ENCODE measurements at places on chromosomes 3 and 15.

GRCh38 chr15:31151301-31152233 is 50.0 kb upstream of the TRPM1 start:
- no peak overlapping the region for H3K27ac ChIP-seq
- no peaks in the 10 kb centered on the region for H3K27me3 ChIP-seq
- no peak for DNase-seq
- H3K4me3 ChIP-seq = no peak overlapping the region
- H3K4me1 ChIP-seq = no peaks in the 10 kb centered on the region

- no peak overlapping the region for H3K27ac ChIP-seq
- no peak for DNase-seq
- no peaks in the 10 kb centered on the region for H3K27me3 ChIP-seq
- no peaks in the 10 kb centered on the region for H3K36me3 ChIP-seq
- no peak overlapping the region for H3K4me3 ChIP-seq
Measured at GRCh38 chr3:108183181-108183580, 39.0 kb downstream of the IFT57 start.

DNA sequence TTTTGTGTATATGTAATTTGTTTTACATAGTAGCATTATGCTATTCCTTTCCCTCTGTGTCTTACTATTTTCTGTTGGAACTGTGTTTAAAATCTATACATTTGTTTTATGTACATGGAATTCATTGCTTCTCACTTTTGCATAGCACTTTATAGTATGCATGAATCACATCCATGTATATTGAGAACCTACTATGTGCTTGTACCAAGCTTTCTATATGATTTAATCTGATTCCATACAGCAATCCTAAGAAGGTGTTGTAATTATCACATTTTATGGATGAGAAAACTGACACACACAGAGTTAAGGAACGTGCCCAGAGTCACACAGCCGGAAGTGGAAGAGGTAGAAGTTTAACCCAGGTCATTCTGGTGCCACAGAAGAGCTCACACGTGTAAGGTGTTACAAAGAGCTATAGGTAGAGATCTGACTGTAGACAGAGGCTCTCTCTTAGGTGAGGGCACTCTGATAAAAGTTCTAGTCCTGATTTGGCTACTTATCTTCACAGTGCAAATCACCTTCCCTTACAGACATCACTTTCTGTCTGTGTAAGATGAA is 3.5 kb upstream of the SMAD3 start:
- H3K4me1 ChIP-seq = peaks cover 15% of the 10 kb centered on the region
- H3K27me3 ChIP-seq = no peaks in the 10 kb centered on the region
- peak; percentile 88 for DNase-seq
- H3K4me3 ChIP-seq = no peak overlapping the region
- H3K36me3 ChIP-seq = no peaks in the 10 kb centered on the region

DNA sequence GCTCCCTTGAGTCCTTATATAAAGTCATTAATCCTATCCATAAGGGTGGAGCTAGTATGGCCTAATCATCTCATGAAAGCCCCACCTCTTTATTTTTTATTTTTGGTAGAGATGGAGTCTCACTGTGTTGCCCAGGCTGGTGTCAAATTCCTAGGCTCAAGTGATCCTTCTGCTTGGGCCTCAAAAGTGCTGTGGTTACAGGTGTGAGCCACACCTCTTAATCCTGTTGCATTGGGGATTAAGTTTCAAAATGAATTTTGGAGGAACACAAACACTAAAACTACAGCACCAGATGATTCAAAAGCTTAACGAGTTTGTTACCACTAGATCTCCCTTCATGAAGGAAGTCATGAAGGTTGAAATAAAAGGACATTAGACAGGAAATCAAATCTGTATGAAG is 27.7 kb downstream of the RAB7A start:
- no peak for DNase-seq
- no peak overlapping the region for H3K27ac ChIP-seq
- no peaks in the 10 kb centered on the region for H3K4me1 ChIP-seq
- no peaks in the 10 kb centered on the region for H3K36me3 ChIP-seq

DNA sequence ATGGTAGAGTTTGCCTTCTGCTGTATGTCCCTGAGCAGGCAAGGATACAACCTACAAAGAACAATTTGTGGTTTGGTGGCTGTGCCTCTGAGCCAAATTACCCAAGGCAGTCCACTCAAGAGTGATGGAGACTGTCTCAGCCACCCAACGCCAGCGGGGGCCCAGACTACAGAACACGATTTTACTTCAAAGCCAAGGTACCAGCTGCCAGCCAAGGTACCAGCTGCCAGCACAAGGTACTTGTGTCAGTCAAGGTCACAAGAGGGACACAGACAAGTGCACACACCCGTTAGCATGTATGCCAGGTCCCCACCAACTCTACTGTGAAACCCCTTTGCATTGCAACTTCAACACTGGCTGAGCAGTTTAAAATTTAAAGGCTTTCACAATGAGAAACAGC is 23.5 kb downstream of the COLQ start:
- no peaks in the 10 kb centered on the region for H3K36me3 ChIP-seq
- H3K4me1 ChIP-seq = no peaks in the 10 kb centered on the region
- H3K4me3 ChIP-seq = no peak overlapping the region
- H3K27ac ChIP-seq = no peak overlapping the region

- no peaks in the 10 kb centered on the region for H3K27me3 ChIP-seq
- no peak overlapping the region for H3K27ac ChIP-seq
- H3K36me3 ChIP-seq = no peaks in the 10 kb centered on the region
- H3K4me1 ChIP-seq = no peaks in the 10 kb centered on the region
Measured at GRCh38 chr3:99730870-99731269, 86.8 kb upstream of the CMSS1 start.

DNA sequence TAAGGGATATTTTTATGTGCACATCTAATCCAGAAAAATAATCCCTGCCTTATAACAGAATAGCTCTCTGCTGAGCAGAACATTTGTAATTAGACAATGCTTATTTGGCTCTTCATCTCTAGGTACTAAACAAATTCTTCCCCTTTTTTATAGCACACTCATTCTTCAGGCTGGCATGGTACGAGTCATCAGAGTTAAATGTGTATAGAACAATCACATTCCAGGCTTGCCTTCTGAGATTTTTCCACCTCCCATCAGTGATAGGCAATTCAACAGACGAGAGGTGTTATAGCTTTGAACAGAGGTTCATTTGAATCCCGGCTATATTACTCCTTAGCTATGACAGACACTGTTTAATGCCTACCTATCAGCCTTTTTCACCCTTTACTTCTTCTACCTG is 21.4 kb upstream of the SPPL2A start:
- DNase-seq = no peak
- no peaks in the 10 kb centered on the region for H3K27me3 ChIP-seq
- no peaks in the 10 kb centered on the region for H3K36me3 ChIP-seq
- peak overlapping the region; percentile 41 for H3K27ac ChIP-seq
- no peak overlapping the region for H3K4me3 ChIP-seq

GRCh38 chr3:8472549-8472948 is 29.1 kb upstream of the LMCD1 start:
- H3K4me1 ChIP-seq = no peaks in the 10 kb centered on the region
- no peaks in the 10 kb centered on the region for H3K27me3 ChIP-seq
- H3K27ac ChIP-seq = no peak overlapping the region
- no peaks in the 10 kb centered on the region for H3K36me3 ChIP-seq
- no peak overlapping the region for H3K4me3 ChIP-seq

DNA sequence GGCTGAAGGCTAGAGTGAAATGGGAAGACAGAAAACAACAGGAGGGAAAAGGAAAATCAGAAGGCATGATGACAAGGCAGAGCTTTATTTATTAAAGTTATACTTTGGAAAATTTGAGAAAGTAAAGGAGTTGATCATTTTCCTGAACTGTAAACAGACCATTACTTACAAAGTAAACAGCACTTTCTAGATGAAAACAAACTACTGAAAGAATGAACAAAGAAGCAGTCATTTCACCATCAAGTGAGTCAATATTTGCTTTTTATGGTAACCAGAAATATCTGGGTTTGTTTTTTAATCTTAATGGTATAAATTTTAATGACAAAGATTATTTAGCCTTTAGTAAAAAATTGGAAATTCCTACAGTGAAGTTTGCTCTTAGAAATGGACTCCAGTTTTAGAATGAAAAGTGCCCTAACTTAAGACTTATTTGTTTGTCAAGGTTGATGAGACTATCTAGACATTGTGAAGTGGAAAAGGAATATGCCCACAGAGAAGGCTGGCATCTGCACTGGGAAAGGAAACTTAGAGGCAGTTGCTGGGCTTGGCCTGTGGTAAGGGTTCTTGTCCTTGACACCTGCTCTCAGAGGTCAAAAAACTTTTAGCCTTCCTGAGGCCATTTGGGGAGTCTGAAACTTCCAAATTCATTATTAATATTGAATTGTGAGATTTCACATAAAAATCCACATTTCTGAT is 47.2 kb downstream of the SPTSSB start:
- H3K27me3 ChIP-seq = no peaks in the 10 kb centered on the region
- DNase-seq = no peak
- H3K4me1 ChIP-seq = no peaks in the 10 kb centered on the region
- no peaks in the 10 kb centered on the region for H3K36me3 ChIP-seq
- no peak overlapping the region for H3K27ac ChIP-seq
- H3K4me3 ChIP-seq = no peak overlapping the region

DNA sequence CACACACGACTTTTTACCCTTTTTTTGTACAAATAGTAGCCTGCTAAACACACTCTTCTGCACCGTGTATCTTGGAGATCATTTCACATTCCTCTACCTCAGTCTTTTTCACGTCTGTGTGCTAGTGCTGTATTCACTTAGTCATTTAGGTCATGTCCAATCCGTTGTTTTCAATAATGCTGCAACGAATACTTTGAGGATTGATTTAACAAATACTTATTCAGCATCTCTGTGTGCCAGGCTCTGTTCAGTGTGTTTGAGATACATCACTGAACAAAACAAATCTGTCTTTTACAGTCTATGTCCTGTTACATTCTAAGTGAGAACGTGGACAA is 882 bp downstream of the JMJD7 start:
- no peak overlapping the region for H3K27ac ChIP-seq
- peak overlapping the region; percentile 69 for H3K4me3 ChIP-seq
- DNase-seq = no peak
- no peaks in the 10 kb centered on the region for H3K27me3 ChIP-seq
- no peaks in the 10 kb centered on the region for H3K36me3 ChIP-seq
- peaks cover 7% of the 10 kb centered on the region for H3K4me1 ChIP-seq

DNA sequence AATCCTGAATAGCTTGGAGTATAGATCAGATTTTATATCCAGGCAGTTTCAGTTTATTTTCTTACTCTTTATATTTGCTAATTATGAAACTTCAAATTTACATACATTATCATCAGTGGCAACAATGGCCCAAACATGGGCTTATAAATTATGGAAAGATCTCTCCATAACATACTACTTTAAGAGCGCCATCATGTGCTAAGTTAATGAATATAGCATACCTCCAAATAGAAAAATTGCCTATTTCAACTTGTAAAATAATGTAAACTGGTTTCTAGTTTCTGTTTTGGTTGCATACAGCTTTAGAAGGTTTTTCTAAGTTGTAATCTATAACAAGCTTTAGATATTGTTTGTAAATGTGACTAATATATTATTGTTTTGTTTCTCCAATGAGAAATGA is 531.3 kb upstream of the UBE2E2 start:
- no peaks in the 10 kb centered on the region for H3K27me3 ChIP-seq
- H3K4me1 ChIP-seq = no peaks in the 10 kb centered on the region
- H3K27ac ChIP-seq = no peak overlapping the region
- no peak for DNase-seq

DNA sequence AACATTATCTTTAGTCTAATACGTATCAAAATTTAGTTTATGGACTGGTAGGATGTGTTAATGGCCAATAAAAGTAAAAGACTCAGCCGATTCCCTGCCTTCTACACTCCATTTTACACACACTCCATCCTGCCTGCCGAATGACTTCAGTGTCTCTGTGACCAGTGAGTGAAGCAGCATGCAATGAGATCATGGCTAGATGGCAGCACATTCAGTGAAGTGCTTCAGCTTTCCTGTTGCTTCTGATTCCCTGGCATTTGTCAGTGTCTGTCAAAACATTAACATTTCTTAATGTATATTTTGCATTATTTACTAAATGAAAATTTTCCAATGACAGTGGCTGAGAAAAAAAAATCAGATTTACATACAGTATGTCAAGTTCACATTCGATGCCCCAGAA is 412.0 kb downstream of the FHIT start:
- H3K27ac ChIP-seq = no peak overlapping the region
- H3K36me3 ChIP-seq = no peaks in the 10 kb centered on the region
- no peak overlapping the region for H3K4me3 ChIP-seq
- H3K4me1 ChIP-seq = no peaks in the 10 kb centered on the region

- no peaks in the 10 kb centered on the region for H3K27me3 ChIP-seq
- no peaks in the 10 kb centered on the region for H3K36me3 ChIP-seq
- H3K27ac ChIP-seq = no peak overlapping the region
- no peak overlapping the region for H3K4me3 ChIP-seq
- H3K4me1 ChIP-seq = no peaks in the 10 kb centered on the region
Measured at GRCh38 chr15:85504749-85505676, 124.6 kb downstream of the AKAP13 start.

DNA sequence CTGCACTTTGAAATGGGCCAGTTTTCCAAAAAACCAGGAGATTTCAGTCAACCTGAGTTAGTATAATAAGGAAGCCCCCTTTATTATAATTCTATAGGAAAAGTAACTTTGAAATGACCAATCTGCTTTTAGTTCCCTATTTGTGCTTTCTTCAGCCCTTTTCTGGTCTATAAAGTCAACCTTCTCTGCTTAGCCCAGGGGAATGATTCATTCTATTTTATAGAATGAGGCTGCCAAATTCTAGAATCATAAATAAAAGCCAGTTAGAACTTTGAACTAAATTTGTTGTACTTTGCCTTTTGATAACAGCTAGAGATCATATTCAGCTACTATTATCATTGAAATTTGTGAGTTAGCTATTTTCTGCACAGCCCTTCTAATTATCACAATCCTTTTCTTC is 24.7 kb downstream of the CIP2A start:
- no peak overlapping the region for H3K4me3 ChIP-seq
- H3K27me3 ChIP-seq = no peaks in the 10 kb centered on the region
- no peaks in the 10 kb centered on the region for H3K36me3 ChIP-seq
- no peak for DNase-seq
- H3K27ac ChIP-seq = no peak overlapping the region

- no peaks in the 10 kb centered on the region for H3K4me1 ChIP-seq
- H3K27ac ChIP-seq = no peak overlapping the region
- H3K4me3 ChIP-seq = no peak overlapping the region
- H3K36me3 ChIP-seq = no peaks in the 10 kb centered on the region
- no peak for DNase-seq
Measured at GRCh38 chr3:186260726-186261125, 101.3 kb downstream of the DGKG start.

- no peak for DNase-seq
- H3K36me3 ChIP-seq = no peaks in the 10 kb centered on the region
- H3K4me1 ChIP-seq = peaks cover 19% of the 10 kb centered on the region
- peaks cover 57% of the 10 kb centered on the region for H3K27me3 ChIP-seq
Measured at GRCh38 chr3:158107605-158108444, 1.6 kb upstream of the SHOX2 start.

DNA sequence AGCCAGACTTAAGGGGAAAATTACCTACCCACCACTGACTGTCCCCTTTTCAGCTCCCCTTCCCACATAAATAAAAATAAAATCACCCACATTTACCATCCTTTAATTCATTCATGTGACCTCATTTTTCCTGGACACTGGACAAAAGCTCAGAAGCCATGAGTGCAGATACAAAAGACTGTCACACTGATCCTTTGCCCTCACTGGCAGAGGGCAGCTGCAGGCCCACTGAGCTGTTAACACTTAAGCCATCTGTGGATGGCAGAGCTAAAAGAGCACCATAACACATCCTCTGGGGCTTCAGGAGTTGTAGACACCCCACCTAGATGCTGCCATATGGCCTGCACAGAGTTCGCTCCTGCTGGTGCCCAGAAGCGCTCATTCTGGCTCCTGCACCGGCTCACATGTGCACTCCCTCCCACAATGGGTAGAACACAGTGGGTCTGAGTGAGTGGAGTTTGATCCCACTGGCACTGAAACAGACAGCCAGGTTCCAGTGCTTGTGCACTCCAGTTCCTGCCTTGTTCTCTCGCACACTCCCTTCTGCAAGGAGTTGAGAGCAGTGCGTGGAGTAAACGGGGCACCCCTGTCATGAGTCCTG is 38.8 kb downstream of the EDC3 start:
- no peak overlapping the region for H3K27ac ChIP-seq
- H3K4me3 ChIP-seq = no peak overlapping the region
- no peaks in the 10 kb centered on the region for H3K27me3 ChIP-seq
- no peaks in the 10 kb centered on the region for H3K4me1 ChIP-seq

All from colonic mucosa (tissue), 4 donors.